Vagina (tissue), 2 donors: ENCODE measurements at places on chromosomes 12 and 14.

DNA sequence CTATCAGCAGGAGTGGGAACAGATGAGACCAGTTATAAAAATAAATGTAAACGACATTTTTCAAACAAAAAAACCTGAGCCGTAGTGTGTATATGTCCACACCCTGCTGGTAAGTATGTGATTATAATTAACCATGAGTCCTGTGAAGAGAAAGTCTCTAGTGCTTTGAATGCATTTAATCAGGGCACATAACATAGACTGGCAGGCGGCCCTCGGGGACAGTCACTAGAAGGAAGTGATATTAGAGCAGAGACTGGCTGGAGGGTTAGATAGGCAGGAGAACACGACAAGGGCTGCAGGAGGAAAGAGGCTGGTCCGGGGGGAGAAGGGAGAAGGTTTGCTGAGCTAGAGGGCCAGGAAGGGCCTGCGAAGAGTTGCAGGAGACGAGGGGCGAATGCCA, 23.8 kb upstream of the ELK3 start:
- no peak for DNase-seq

- no peak for DNase-seq
These were observed 711.0 kb downstream of the AACS start for GRCh38 chr12:125776212-125776611.

DNA sequence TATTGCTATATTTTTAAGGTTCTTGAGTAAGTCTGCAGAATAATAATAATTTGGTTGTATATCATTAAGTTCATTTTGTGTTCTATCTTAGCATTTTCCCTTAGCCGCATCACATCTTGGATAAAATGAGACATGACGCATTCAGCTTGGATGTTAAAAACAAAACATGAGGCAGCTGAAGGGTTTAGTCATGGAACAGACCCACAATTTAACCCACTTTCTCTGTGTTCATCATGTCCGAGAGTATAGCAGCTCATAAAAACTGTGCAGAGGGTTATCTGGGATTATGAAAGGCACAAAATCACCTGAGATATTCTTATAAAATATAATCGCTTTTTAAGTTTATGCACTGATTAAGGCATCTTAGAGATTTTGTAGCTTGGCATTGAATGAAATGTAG, 219.3 kb downstream of the TRHDE start:
- DNase-seq: no peak

DNA sequence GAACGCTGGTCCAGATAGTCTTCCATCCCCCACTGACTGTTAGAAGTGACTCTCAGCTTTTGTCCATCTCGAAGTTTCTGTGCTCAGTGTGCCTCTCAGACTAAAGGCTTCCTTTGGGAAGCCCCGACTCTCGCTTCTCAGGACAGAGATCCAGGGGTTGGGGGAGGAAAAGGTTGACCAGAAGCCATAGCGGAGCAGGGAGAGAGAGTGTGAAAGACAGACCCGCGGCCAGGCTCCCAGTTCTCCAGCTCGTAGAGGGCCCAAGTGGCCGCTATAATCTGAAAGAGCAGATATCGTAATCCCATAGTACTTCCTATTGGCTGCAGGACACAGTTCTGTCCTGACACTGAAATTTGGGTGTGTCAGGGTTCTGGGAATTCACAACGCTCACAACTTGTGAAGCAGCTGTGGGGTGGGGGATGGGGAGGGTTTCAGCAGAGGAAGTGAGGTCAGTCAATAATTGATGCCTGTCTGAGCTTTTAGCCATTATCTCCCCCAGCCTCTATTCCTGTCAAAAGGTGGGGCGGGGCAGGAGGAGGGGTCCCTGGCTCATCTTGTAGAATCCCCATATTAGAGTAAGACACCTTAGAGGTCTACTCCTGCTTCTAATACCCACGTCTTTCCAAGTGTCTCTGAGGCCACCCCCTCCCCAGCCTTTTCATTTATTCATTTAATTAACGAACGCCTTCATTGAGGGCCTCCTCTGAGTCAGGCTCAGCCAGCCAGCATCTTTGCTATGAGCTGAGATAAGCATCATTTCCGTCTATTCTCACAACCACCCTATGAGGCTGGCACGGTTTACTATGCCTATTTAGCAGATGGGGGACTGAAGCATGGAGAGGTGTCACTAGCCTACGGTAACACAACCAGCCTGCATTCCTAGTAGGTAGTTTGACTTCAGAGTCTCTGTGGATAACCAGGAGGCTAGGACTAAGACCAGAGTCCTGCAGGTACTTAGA, 1.6 kb upstream of the ACVRL1 start:
- DNase-seq: peak; percentile 95

- DNase-seq: no peak
These were observed 38.9 kb downstream of the CPSF2 start for GRCh38 chr14:92160619-92161018.

DNA sequence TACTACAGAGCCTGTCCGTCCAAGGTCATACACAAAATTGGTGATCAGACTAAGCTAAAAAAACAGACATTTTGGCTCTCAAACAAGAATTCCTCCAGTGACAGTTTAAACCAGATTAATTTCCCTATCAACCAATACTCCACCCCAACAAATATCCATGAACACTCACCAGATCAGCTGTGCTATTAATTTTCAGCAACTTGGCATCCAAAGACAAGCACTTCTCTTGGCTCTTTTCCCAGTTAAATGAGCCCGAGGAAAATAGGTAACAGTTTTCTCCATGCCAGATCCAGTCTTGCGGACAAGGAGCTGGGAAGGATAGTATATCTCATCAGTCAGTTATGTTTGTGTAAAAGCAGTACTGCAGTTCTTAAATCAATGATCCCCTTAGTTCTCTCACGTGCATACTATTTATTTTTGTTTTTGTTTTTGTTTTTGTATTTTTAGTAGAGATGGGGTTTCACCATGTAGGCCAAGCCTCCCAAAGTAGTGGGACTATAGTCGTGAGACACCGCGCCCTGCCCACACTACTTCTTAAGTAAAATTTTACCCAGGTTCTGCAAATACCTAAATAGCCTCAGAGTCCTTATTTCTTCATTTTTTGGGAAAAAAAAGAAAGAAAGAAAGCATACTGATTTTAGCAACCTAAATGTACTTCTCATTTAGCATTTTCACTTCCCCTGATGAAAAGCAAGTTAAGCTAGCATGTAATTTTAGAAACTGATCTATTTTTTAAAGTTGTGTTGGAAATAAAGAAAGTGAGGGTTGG, 11.1 kb downstream of the OLR1 start:
- no peak for DNase-seq

- no peak for DNase-seq
These were observed at the start of gene TDRD9 for GRCh38 chr14:103928011-103928890. Gene TDRD9 (plus strand): TSS chr14:103928456. CDS start chr14:103928510, 54 bp downstream.

- DNase-seq: no peak
These were observed 251.9 kb upstream of the ATXN7L3B start for GRCh38 chr12:74285773-74286172.

DNA sequence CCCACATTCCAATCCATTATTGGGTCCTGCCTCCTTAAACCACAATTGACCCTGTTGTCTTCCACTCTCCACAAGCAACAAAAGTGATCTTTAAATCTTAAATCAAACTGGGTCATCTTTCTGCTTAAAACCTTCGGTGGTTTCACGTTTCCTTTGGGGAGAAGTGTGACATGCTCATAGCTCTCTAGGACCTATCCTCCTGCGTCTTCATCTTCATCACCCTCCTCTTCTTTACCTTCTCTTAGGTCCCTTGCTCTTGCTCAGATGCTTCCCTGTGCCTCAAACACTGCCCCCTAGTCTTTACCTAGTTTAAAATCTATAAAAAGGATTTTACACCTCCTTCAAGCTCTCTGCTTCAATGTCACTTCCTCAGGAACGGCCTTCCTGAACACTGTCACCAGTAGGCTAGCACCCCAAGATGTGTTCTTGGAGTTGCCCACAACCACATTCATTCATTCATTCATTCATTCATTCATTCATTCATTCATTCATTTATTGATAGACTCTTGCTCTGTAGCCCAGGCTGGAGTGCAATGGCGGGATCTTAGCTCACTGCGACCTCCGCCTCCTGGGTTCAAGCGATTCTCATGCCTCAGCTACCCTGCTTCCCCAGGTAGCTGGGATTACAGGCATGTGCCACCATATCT, 46.8 kb downstream of the GALNT4 start:
- no peak for DNase-seq

GRCh38 chr12:65574867-65575266, 249.4 kb upstream of the HMGA2 start:
- DNase-seq: no peak

- DNase-seq: no peak
These were observed 32.2 kb downstream of the DIP2B start for GRCh38 chr12:50536831-50537537.

GRCh38 chr12:94603434-94604365, 46.7 kb downstream of the TMCC3 start:
- no peak for DNase-seq

GRCh38 chr12:459430-460258, at the start of gene B4GALNT3:
Gene B4GALNT3 (plus strand): TSS chr12:459939. CDS start chr12:460377, 438 bp downstream.
- no peak for DNase-seq

DNA sequence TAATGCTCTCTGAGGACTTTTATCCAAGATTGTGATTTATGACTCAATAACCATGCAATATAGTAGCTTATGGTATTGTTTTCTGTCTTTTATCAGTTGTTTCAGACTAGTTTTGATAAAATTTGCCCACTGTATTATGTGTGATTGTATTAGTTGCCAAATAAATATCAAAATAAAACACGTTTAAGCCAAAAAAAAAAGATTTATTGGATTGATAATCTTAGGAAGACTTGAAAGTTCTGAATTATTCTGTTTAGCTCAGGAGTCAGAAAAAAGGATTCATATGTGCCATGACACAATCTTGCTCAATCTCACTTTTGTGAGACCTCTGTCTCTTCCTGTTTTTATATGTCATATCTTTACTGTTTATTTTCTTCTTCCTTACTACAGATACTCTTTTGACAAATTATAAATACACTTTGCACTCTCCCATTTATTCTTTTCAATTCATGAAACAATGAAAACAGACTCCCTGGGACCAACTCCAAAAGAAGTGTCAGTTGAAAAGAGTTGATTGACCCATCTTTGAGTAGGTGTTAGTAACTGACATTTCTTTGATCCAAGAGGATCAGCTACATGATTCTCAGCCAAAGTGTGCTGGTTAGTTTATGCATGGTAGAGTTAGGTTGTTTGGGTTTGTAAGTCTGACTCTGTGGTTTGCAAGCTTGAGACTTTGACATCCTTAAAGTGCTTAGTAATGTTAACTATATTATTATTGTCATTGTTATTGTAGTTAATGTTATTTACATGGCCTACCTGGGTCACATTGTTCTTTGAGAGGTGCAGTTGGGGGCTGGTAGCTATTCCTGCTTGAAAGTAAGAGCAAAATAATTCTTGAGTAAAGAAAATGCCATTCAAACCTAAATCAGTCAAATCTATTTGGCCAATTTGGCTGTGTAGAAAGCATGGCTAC, 2.5 kb downstream of the OR6C76 start:
- no peak for DNase-seq

DNA sequence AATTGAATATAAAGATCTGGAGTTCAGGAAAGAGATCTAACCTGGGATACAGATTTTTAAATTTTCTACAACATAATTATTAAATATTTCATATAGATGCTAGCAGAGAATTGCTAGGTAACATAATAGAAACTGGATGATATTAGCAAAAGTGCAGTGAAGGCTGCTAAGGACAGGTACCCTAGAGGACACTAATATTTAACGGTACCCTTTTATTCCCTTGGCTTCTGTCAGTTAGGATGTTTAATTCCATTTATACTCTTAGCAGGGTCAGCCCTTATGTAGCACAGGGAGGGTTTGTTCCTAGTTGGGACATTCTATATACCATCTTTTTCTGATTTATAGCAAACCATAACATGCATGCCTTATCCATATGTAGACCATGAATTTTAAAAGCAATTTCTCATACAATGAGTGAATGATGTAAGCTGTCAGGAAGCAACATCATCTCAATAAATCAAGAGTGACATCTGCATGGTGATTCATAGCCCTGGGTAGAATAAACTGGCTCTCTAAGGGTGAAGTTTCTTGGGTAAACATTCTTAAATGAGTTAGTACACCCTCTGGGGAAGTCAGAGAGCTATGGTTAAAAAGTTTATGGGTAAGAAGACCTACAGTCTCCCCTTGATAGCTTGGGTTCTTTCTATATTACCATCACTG, 404.4 kb upstream of the MGAT4C start:
- DNase-seq: no peak

- no peak for DNase-seq
These were observed 893.3 kb upstream of the MDGA2 start for GRCh38 chr14:48568688-48569087.

DNA sequence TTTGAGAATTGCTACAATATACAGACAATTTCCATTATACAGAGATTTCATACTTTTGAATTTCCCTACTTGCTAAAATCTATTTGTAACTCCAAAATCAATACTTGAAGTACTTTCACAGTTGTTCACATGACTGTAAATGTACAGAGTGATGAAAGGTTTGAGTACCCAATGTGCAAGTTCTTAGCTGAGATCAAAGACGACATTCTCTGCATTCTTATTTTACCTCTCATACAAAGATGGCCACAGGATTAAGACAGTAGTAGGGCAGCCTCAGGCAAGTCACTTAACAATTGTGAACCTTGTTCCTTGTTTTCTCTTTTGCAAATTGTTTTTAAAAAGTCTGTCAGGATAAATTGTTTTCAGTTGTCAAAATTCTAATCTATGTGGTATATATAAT, 255.9 kb upstream of the KITLG start:
- no peak for DNase-seq

GRCh38 chr12:114998118-114998749, 314.3 kb upstream of the TBX3 start:
- DNase-seq: no peak

GRCh38 chr14:86299994-86300393, 770.0 kb downstream of the FLRT2 start:
- DNase-seq: no peak

DNA sequence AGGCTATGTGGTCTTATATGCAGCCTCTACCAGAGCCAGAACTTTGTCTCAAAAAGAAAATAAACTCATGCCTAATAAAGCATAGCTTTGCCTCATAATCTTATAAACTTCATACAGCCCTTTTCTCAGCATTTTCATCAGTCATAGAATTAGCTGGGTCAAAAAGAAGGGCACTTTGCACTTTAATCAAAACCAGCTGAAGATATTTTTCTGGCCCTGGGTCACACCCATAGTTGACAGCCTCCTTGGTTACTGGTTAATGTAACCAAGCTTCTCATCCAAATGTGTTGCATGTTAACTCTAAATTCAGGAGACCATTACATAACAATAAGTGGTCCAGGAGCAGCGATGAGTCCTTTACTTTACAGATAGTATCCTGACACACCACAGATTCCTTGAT, 558.2 kb downstream of the FLRT2 start:
- no peak for DNase-seq

DNA sequence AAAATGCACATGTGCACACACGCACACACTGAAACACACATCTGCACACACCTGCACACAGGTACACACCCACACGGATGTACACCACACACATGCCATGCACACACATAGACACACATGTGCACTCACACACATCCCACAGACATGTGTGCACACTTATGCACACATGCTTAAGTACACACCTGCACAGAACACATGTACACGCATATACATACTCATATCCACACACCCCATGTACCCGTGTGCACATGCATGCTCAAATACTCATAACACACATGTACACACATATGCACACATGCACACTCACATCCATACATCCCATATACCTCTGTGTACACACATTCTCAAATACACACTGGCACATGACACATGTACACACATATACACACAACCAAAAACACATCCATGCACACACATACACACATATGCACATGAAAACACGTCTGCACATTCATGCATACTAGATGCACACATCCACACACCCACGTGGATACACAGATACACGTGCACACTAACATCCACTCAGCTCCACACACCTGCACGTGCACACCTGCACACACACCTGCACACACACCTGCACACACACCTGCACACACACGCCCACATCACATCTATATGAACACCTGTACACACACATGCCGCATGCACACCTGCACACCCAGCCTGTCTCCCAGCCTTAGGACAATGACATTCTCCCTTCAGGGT, 336.7 kb downstream of the ADGRD1 start:
- DNase-seq: no peak
